ENCODE measurements at places on chromosomes 5 and 9.

DNA sequence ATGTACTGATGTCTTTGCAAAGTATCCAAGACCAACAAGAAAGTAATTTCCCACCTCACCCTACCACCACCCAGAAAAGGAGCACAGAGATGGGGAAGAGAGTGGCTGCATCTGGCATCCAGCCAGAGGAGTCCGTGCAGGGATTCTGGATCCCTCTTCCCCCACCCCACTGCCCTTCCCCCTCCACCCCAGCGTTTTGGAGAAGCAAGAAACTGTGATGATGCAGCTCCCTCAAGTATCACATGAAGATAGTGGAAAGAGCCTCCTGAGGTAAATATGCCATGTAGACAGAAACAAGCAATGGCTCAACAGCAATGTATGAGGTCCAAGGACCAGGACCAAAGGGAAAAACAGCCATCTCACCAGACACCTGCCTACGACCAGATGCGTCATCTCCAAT, 153.8 kb downstream of the DEPDC1B start:
- no peak for DNase-seq

DNA sequence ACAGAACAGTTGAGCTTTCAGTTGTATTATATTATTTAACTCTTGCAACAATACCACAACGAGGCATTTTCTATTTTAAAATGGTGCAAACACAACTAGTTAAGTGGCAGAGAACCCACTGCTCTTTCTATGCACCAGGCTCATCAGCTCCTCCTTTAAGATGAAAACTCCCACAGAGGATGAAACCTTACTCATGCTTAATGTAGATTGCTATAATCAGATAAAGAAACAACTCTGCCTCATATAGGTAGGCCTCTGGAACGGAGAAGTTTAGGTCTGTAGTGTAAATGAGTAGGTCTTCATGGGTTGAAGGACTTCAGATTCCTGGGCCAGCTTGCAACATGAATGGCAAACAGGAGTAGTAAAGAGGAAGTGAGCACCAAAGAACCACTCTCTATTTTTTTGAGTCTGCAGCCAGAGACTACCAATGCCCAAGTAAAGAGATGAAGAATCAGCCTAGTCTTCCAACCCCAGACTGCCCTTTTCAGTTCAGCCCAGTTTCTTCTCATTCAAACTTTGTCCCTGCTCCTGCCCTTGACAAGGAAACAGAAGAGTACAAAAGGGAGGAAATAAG, 33.9 kb downstream of the HACD4 start:
- DNase-seq: no peak

GRCh38 chr9:15572200-15572770, 19.4 kb downstream of the CCDC171 start:
- DNase-seq: no peak

DNA sequence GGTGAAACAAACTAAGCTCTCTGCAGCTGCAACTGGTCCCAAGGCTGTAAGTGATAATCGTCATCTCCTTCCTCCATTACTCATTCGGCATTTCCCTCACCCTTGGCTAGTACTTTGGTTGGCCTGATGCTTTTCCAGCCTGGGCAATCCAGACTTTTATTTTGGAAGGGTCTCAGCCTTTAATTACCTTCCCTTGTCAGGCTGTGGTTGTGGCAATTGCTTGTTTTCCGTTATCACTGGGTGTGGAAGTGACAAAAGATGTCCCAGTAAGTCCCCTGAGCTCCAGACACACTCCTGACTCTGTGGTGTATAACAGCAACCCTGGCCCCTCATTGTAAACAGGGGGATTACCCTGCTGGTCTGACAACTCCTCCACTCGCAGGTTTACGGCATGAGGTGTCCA, 6.3 kb upstream of the FAF2 start:
- DNase-seq: no peak

DNA sequence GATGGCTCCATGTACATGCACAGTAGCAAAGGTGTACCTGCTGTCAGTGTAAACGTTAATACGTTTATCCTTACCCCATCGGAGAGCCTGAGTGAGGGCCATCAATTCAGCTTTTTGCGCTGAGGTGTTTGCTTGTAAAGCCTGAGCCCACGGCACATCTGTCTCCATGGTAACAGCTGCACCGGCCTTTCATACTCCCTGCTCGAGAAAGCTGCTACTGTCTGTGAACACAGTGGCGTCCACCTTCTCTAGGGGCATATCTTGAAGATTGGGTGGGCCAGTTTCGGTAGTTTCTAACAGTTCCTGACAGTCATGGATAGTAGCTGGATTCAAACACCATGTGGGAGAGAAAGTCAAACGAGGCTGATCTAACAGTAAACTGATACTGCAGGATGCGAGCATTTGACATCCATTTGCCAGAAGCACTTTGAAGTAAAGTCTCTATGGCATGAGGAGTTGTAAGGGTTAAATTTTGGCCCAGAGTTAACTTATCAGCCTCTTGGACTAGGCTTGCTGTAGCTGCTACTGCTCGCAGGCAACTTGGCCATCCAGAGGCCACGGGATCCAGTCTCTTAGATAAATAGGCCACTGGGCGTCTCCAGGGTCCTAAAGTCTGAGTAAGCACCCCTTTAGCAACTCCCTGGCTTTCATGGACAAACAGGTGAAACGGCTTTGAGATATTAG, 21.0 kb upstream of the RHOBTB3 start:
- no peak for DNase-seq

GRCh38 chr9:134939080-134939733, 21.5 kb upstream of the FCN1 start:
- DNase-seq: no peak

DNA sequence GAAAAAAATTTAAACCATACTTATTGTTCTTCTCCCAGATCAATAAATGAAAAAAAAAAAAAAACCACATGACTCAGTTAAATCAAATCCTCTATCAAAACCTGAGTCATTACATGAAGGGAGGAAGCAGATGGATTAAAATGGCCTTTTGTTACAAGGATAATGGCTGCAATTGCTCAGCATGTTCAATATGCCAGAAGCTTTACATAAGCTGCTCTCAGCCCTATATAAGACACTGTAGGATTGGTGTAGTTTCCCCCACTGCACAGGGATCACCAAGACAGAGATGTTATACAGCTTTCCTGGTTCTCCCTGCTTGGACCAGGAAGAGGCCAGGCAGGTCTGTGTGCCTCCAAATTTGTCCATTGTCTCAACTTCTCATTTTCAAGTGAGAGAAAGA, 101.6 kb upstream of the MAP1B start:
- DNase-seq: no peak

DNA sequence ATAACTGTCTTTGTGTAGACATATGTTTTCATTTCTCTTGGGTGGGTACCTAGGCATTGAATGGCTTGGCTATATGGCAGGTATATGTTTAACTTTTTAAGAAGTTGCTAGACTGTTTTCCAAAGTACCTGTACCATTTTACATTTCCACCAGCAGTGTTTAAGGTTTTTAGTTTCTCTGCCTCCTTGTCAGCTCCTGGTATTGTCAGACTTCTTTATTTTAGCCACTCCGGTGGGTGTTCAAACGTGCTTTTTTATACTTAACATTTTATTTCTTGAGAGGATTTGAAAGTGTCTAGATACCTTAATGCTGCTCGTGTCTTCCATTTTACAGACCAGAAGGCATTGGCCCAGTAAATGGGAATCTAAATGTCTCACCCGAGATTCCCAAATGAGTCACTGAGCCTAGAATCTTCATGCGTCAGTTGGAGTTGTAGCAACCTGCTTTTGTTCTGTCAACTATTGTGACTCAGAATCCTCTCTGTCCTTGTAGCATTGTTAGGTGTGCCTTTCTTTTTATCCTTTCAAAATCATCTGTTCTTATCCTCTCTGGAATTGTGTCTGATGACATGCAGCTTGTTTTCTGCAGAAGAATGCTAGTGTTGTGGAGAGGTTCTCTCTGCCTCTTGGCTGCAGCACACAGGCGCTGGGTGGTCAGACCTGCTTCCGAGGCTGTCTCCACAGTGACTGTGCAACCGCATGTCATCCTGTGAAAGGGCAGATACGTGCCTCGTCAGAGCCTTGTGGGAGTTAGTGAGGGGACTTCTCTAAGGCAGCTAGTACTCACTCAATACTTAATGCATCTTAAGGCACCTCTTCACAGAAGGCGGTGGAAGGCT, 291.8 kb downstream of the AOPEP start:
- no peak for DNase-seq

DNA sequence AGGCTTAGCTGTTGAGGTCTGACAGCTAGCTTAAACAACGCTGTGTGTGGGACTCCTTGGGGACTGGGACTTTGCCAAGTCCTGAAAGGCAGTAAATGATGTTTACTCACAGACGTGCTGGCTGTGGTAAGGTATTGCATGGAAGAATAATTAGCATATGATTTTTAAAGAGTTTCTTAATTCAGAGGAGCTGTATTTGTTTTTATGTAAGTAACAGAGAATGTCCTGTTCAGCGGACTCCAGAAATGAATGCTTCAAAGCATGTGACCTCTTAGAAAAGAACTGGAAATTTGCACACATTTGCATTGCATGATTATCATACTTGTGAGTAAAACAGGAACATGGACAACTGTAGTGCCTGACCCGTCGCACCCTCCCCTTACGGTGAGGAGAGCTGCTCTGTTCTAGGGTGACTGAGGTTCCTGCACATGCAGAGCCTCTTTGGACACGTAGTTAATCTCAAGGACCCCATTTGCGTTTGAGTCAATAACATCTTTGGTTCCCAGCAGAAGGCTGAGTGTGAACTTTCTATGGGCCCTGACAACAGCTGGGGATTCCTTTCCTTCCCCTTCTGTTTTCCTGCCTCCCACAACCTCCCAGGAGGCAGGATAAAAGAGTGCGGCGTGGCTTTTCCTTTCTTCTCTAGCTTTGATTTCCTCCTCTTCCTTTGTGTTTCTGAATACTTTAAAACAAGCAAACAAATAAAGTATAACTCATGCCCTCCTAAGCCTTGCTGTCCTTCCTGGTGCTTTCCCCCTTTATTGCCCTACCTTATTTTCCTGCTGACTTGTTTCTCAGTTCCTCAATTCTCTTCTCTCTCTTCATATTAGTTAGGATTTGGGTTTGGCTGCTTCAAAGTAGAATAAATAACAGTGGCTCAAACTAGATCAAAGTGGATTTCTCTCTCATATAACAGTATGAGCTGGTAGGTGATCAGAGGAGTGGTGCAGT, 157.2 kb upstream of the CD180 start:
- DNase-seq: no peak

DNA sequence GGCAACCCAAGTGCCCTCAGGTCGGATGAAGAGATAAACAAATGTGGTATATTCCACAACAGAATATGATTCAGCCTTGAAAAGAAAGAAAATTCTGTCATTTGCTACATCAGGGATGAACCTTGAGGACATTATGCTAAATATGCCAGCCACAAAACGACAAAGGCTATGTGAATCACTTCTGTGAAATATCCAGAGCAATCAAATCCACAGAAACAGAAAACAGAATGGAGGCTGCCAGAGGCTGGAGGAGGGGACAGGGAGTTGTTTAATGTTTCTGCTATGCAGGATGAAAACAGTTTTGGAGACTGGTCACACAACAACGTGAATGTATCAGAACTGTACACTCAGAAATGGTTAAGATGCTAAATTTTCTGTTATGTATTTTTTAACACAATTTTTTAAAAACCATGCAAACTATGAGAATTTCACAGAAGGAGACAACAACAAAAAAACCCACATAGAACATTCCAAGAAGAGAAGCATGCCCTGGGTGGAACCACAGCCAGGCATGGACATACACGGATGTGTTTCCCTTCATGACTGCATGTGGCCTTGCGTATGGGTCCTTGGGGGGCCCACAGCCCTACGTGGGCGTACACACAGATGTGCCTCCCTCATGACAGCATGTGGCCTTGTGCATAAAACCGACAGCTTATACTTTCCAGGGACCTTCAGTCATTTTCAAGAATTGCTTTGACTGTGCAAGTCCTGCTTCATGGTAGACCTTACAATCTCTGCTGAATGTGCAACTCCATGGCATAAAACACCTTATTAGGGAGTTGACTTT, 146.7 kb downstream of the ROR2 start:
- DNase-seq: no peak

- no peak for DNase-seq
These were observed 6.8 kb upstream of the TRMO start for GRCh38 chr9:97928986-97929604.

DNA sequence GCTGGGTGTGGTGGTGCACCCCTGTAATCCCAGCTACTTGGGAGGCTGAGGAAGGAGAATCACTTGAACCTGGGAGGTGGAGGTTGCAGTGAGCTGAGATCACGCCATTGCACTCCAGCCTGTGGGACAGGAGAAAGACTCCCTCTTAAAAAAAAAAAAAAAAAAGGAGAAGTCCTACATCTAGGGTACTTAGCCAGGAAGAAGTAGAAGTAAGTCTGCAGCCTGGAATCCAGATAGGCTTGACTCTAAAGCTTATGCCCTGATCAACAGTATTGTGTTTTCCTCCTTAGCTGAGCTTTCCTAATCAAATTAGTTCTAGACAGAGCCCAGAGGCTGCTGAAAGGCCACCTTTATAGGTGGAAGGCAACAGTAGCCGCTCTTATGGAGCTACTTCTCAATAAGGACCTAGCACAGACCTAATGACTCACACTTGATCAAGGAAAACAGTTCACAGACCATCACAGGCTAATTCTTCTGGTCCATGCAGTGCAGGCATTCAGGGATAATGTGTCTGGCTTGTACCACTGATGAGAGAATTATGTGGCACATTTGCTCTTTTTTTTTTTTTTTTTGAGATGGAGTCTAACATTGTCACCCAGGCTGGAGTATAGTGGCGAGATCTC, 105.5 kb upstream of the KLF4 start:
- DNase-seq: no peak

DNA sequence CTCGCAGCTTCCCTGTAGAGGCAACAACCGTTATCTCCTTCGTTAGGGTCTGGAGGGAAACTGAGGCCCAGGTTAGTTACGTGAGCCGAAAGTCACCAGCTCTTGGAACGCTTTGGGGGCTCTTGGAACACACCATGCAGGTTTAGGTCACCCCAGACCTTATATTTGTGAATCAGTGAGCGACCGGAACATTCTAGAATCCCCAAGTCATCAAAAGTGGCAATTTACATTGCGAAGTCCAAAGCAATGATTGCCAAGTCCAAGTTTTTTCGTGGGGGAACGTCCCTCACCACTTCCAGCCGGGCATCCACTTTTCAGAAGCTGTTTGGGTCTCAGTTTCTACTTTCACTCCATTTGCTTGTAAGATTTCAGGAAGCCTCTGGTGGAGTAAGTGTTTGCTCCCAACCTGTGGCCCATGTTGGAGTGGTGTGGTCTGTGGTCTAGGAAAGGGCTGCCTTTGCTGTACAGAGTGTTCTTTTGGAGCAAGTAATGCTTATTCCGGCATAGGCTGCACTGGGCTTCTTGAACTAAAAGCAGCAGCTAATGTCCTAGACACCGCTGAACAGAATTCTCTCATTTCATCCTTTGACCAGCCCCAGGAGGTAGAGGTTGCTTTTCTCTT, 32.8 kb upstream of the SPRY4 start:
- DNase-seq: no peak

DNA sequence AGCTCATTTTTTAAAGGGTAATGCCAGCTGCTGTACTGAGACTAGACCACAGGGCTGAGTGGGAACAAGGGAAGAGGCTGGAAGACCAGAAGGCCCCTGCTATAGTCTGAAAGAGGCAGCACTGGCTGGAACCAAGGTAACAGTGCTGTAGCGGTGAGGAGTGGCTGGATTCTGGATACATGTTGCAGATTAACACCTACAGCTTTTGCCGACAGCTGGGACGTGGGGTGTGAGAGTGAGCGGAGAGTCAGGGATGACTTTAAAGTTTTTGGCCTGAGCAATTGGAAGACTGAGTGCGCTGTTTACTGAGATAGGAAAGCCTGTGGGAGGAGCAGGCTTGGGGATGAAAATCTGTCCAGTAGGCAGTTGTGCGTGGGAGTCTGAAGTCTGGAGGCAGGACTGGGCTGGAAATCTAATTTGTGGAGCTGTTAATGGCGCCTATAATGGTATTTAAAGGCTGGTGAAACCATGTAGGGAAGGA, 26.5 kb downstream of the AQP7 start:
- no peak for DNase-seq

GRCh38 chr5:154324033-154324432, 121.8 kb upstream of the SAP30L start:
- DNase-seq: no peak
